ENCODE measurements at places on chromosomes 1 and 21.

DNA sequence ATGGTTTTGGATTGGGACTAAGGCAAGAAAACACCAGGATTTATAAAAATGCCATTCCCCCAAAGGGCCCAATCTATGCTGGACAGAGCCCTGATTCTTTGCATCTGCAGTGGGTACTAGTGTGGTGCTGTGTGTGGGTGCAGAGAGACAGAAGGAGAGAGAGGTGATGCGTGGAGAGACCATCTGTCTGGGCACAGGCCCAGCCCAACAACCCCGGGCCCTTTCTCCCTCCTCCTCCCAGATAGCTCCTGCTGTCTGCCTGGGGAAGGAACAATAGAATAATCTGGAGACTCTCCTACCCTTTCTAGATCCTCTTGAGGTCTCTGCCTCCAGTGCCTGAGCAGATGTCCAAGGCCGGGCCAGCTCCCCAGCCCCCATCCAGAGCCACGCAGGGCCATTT lies 15.1 kb downstream of the KIAA1614 start:
- peak; percentile 91 for DNase-seq

GRCh38 chr1:12587981-12588640 lies 29.9 kb downstream of the DHRS3 start:
- DNase-seq, result no peak

DNA sequence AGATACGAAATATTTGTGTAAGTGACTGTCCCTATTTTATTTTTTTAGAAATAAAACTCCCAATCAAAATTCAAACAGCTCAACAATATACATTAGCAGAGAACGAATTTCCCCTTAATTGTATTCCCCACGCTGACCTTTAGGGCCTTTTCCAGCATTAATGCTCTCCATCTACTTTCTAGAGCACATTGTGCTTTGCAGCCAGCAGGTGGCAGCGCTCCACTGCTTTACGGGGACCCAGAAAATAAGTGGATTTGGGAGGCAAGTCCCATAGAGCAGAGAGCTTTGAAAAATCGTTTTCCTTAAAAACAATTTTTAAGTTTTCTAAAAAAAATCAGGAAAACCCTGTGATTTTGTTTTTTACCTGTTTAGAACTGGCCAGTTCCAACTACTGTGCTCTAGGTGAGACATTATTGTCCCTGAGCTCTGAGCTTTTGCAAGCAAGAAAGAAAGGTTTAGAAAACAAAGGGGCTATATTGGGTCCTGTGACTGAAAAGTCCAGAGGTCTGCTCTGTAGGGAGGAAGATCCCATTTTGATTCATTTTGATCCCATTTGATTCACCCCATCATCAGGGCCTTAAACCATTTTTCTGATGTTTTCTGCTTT lies 144.4 kb upstream of the ZNF644 start:
- DNase-seq, result peak; percentile 67

DNA sequence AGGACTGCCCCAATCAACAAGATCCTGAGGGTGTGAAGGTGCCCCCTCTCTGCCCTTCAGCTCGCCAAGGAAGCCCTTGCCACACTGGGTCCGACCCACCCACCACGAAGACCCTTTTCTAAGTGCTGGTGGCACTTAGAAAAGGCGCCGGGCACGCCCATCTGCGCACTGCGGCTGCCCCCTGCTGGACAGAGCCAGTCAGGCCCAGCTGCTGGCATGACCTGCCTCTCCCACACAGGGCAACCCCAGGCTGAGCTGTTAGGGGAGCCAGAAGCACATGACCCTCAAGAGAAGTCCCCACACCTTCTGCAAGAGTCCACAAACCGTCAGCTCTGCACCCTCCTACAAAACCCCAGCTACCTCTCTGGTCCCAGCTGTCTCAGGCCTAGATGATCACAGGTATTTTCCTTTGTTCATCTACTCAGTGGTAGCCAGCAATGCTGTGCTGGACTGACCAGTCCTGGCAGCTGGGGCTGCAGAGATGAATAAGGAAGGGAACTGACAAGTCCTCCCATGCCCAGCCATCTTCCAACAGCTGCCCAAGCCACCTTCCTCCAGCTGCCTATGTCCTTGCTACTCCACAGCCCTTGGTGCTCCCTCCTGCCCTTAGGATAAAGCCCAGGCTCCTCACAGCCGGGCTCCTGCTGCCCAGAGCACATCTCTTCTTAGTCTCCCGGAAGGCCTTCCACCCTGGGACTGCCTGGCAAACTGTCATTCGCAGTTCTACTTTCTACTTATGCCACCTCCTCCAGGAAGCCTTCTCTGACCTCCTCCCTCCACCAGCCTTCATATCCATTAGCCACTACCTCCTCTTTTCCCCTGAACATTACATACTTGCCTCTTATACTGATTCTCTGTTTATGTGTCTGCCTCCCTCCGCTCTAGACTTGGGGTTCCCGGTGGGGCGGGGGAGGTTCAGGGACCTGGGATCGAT lies 39.8 kb upstream of the ZC3H12A start:
- DNase-seq, result peak; percentile 89

GRCh38 chr1:17949511-17949910 lies 158.1 kb upstream of the IGSF21 start:
- DNase-seq, result no peak

GRCh38 chr1:205476648-205477047 lies 20.8 kb upstream of the BLACAT1 start:
- no peak for DNase-seq

DNA sequence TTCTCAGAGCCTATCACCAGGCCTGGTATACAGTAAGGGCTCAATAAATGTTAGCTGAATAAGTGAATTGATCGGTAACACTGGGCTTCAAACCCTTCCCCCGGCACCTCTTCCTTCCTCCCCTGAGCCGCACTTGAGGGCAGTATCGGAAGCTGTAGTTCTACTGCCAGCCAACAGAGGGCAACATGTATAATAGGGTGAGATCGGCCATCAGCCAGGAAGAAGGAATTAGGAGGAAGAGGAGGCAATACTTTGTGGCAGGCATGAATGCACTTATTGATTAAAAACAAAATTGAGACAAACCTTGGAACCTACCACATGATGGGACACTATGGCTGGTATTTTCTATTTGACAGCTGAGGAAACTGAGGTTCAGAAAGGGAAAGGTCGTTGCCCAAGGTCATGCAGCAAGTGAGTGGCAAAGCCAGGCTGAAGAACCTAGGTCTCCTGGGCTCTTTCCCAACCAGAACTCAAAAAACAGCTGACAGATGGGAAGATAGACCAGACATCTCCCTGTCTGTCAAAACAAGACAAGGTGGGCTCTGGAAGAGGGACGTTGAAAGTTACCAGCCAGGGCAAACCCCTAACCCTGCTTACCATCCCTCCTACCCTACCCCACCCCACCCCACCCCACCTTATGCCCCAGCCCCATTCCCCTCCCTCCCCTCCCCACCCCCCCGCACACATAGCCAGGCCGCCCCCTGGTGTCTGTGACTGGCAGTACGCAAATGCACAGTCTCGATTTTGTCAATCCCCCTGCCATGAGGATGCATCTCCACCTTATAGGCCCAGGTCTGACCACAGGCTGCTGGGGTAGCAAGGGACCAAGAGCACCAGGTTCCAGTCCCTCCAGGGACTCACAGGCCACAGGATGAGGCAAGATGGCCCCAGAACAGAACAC lies 107.3 kb upstream of the RUNX3 start:
- DNase-seq, result peak; percentile 72

GRCh38 chr1:154751690-154752089 lies 118.4 kb downstream of the KCNN3 start:
- no peak for DNase-seq

- DNase-seq, result no peak
Measured at GRCh38 chr1:100523038-100523652, 14.8 kb upstream of the GPR88 start.

GRCh38 chr1:3187415-3188149 lies 118.6 kb downstream of the PRDM16 start:
- DNase-seq, result no peak

DNA sequence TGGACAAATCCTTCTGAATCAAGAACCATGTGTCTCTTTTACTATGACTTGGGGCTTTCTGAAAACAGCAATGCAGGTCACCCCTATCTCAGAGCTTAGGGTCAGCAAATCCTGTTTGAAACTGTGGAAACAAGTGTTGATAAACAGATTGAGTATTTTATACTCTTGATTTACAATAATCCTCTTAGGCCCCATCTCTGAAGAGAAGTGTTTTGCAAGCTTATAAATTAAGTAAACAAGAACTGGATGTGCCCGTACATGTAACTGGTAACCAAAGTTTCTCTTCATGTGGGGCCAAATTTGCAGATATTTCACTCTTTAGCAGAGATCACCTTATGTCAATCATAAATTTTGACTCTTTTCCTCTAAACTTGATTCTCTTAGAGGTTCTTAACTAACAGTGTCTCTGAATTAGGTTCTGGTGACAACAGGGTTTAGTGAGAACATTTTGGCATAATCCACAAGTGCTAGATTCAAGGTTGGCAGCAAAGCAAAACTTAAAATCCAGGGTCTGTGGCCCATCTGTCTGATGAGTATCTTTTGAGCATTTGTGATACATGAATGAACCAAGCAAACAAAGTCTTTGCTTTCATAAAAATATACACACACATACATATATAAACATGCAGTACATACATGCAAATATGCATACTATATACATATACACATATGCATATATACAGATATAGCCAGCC lies 183.0 kb upstream of the HOOK1 start:
- no peak for DNase-seq

GRCh38 chr1:18938707-18939070 lies 17.8 kb downstream of the IFFO2 start:
- DNase-seq, result peak; percentile 66

DNA sequence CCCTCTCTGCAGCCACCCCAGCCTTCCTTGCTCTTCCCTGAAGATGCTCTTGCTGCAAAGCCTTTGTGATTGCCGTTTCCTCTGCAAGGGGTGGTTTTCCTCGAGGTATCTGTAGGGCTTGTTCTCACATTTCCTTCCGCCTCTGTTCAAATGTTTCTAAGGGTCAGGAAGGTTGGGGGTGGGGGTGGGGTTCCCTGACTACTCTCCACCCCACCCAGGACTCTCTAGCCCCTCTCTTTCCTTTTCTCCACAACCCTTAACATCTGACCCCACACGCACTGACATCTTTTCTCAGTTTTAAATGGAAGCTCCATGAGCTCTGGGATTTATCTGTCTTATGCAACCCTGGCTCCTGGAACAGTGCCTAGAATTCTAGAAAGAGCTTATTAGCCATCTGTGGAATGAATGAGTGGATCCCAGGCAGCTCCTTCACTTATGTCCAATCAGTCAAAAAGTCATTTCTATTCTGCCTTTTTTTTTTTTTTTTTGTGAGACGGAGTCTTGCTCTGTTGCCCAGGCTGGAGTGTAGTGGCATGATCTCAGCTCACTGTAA lies 27.3 kb upstream of the ZNF362 start:
- peak; percentile 54 for DNase-seq

- no peak for DNase-seq
Measured at GRCh38 chr21:21332492-21332891, 334.3 kb downstream of the NCAM2 start.

DNA sequence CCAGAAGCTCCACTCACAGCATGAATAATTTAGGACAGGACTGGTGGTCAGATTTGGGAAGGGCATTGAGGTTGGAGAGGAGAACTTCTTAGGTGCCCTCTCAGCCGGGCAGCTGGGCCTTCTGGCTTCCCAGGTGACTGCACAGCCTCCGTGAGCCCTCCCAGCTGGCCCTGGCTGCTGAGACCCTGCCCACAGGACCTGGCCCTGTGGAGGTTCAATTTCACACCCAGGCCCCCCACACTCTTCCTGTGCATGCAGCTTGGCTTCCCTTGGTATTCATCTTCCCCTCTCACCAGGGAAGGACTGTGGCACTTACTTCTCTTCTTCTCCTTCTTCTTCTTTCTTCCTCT lies 50.6 kb downstream of the NDUFS5 start:
- DNase-seq, result no peak

GRCh38 chr1:216310776-216311175 lies 112.5 kb downstream of the USH2A start:
- DNase-seq, result peak; percentile 85

DNA sequence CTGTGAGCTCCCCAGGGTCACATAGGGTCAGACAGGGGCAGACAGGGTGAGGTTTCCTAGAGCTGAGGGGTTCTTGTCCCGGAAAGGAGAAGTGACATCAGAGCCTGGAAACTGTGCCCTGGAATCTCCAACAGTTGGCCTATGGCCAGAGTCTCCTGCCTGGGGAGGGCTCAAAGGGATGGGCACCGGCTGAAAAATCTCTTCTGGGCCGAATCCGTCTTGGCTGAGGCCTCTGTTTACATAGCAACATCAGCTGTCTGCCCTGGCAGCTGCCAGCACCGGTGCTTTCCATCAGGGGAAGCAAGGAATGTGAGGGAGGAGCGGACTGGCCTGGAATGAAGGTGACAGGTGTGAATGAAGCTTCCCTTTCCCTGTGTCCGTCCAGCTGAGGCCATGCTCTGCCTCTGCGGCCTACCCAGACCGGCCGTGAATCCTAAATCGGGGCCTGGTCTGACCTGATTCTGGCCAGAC lies 30.7 kb downstream of the VASH2 start:
- no peak for DNase-seq

DNA sequence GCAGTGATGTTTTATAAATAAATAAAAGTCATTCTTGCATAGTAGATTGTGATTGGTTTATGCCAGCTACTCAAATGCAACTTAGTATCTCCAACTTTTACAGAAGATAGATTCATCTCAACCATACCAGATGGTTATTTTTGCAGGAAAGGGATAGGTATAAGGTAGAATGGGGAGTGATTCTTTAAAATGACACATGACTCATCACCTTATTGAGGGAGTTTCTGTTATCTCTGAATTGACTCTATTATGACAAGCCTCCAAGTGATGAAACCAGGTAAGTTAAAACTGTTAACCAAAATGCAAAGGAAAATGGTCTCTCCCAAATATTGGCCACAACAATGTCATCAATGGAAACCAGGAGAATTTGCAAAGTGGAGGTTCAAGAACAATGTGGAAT lies 54.5 kb downstream of the PTPRC start:
- no peak for DNase-seq

- DNase-seq, result no peak
Measured at GRCh38 chr1:46804926-46805325, 6.1 kb downstream of the CYP4B1 start.

GRCh38 chr1:15189692-15190370 lies 36.3 kb downstream of the TMEM51 start:
- DNase-seq, result no peak

GRCh38 chr1:161285521-161285920 lies 24.2 kb downstream of the MPZ start:
- DNase-seq, result no peak

DNA sequence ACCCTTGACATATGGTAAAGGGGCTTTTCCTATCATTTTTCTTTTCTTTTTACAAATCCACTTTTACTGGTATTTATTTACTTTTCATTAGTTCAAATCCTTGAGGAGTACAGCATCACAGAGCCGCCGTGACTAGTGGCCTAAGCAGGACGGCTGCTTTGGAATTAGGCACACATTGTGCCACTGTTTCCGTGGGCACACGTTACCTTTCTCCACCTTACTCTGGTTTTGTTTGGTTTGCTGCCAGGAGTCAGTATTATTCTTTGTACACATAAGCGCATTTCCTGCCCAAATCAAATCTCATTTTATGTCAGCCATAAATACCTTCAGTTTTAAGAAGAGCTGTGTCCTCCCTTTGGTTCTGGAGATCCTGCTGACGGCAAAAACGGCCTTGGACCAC lies 31.2 kb downstream of the SCCPDH start:
- DNase-seq, result no peak

GRCh38 chr1:203135636-203136305 lies 8.2 kb downstream of the ADORA1 start:
- no peak for DNase-seq

GRCh38 chr1:35931446-35932157 lies 697 bp downstream of the AGO3 start:
- DNase-seq, result peak; percentile 67

GRCh38 chr1:167623951-167624350 lies 6.1 kb upstream of the RCSD1 start:
- DNase-seq, result no peak

- no peak for DNase-seq
Measured at GRCh38 chr1:42851960-42852607, 5.7 kb downstream of the ZNF691 start.

GRCh38 chr1:4267381-4268261 lies 367.5 kb upstream of the C1orf174 start:
- DNase-seq, result no peak

Data from D341Med (cell line).